ENCODE measurements at places on chromosomes 3 and 15. TPM values are rescaled to one million over a fixed set of nuclear protein-coding genes. Genes with fewer than 3 reads are reported as not detected.
A peak's percentile ranks its signal among the peaks of the same experiment; 100 is the strongest.

The SEC22C gene
- 37.5 TPM for total RNA-seq

The LCMT2 gene
- total RNA-seq = 15.7 TPM

The BCHE gene
- not detected for total RNA-seq

The TLR9 gene
- total RNA-seq = not detected

DNA sequence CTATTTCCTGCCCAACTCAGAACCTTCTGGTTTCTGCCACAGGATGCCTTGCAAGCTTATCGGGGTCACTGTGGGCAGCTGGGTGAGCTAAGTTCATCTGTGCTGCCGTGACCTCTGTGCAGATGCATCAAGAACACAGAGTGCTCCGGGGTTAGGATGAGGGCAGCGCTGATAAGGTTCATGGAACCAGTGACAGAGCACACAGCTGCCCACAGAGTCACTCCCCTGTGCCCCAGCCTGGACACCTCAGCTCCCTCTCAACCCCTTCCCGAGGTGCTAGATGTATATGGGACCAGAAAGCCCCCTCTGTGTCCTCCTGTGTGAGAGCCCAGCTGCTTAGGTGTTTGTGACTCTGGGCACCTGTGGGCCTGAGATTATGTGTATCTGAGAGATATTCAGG lies 15.8 kb upstream of the ALAS1 start:
- H3K4me3 ChIP-seq = no peak overlapping the region
- peaks cover 6% of the 10 kb centered on the region for H3K27me3 ChIP-seq
- no peak overlapping the region for H3K27ac ChIP-seq
- no peaks in the 10 kb centered on the region for H3K36me3 ChIP-seq
- DNase-seq = no peak

DNA sequence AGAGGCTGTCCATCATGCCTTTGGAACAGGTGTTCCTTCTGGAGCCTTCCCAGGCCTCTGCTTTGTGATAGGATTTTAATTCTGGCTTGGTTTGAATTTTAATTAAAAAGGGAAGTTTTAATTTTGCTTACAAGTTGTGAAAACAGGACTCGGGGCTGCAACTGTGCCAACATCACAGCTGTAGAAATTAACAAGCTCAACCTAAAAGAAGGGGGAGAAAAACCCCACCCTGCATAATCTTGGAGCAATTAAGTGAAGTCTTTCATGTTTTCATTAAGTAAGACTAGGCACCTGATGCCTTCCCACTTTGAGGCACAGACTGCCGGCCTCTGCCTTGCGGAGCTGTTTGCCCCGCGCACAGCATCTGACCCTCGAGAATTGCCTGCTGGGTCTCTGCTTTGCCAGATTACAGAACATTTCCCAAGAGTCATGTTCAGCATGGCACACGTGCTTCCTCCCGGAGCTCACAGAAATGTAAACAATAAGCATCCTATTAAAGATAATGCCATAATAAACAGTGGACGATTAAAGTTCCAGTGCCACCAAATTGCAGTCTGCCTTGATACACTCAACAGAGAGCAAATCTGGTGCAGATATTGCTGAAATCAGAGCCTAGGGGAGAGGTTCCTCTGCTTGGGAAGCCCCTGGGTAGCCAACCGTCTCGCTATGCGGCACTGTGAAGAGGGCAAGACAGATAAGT lies 364.2 kb downstream of the LRTM1 start:
- H3K4me3 ChIP-seq = no peak overlapping the region
- H3K27ac ChIP-seq = no peak overlapping the region
- DNase-seq = no peak
- no peaks in the 10 kb centered on the region for H3K27me3 ChIP-seq
- H3K36me3 ChIP-seq = no peaks in the 10 kb centered on the region

DNA sequence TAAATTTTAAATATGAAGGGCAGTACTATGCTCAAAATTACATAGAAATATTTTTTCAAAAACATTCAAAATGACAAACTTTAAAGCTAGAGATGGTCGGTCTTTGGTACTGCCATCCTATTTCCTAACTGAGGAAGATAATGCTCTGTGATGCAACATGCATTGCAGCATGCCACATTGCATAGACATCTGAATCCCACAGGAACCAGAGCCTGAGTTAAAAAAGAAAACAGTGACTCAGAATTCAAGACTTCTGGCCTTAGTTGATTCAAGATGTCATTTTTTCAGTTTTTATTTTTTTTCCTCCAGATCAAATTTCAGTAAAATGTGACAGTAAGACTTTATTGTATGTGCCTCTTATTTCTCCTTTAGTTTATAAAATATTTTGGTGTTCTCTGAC lies 33.1 kb downstream of the TP63 start:
- H3K27me3 ChIP-seq = peaks cover 2% of the 10 kb centered on the region
- no peaks in the 10 kb centered on the region for H3K4me1 ChIP-seq
- no peak overlapping the region for H3K4me3 ChIP-seq
- no peaks in the 10 kb centered on the region for H3K36me3 ChIP-seq
- DNase-seq = no peak

GRCh38 chr3:179322286-179323196 lies at the start of gene ZNF639:
TSS of gene ZNF639 (plus strand) at chr3:179323031. CDS start at chr3:179328294, 5,263 bp downstream.
- H3K4me1 ChIP-seq = peaks cover 32% of the 10 kb centered on the region
- H3K4me3 ChIP-seq = peak within 1 kb of the TSS; percentile 90
- peaks cover 16% of the 10 kb centered on the region for H3K27me3 ChIP-seq
- peak; percentile 78 for DNase-seq

All from activated T-helper 1 cell treated with anti-CD3 and anti-CD28 coated beads, Interleukin-12 subunit alpha, Interleukin-12 subunit beta, Interleukin-2, Interleukin-4 antibody, amounts not matched to agents 30 ng/mL and 10 ng/mL and 1 ng/mL, durations not matched to agents 14 hours and 24 hours and 36 hours (primary cell).